ENCODE measurements at places on chromosomes 4 and X.

DNA sequence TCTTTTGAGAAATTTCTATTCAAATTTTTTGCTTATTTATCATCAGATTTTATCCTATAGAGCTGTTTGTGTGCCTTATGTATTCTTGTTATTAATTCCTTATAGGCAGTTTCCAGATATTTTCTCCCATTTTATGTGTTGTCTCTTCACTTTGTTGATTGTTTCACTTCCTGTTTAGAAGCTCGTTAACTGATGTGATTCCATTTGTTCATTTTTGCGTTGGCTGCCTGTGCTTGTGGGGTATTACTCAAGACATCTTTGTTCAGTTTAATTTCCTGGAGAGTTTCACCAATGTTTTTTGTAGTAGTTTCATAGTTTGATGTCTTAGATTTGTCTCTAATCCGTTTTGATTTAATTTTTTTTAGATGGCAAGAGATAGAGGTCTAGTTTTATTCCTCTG lies 14.6 kb downstream of the ZNF718 start:
- no peak overlapping the region for H3K27ac ChIP-seq
- H3K27me3 ChIP-seq, result no peaks in the 10 kb centered on the region
- H3K36me3 ChIP-seq, result peaks cover 84% of the 10 kb centered on the region

- H3K36me3 ChIP-seq, result no peaks in the 10 kb centered on the region
- no peak overlapping the region for H3K4me3 ChIP-seq
- H3K4me1 ChIP-seq, result peaks cover 42% of the 10 kb centered on the region
These were observed 59.0 kb upstream of the WDR1 start for GRCh38 chr4:10175626-10176025.

- no peak for DNase-seq
- no peak overlapping the region for H3K4me3 ChIP-seq
- no peak overlapping the region for H3K27ac ChIP-seq
- no peaks in the 10 kb centered on the region for H3K4me1 ChIP-seq
- peaks cover 19% of the 10 kb centered on the region for H3K36me3 ChIP-seq
These were observed 85.4 kb downstream of the RFC1 start for GRCh38 chr4:39280770-39281169.

GRCh38 chr4:141177171-141177570 lies 43.5 kb upstream of the ZNF330 start:
- H3K27ac ChIP-seq, result no peak overlapping the region
- H3K36me3 ChIP-seq, result no peaks in the 10 kb centered on the region
- no peak overlapping the region for H3K4me3 ChIP-seq
- no peak for DNase-seq

DNA sequence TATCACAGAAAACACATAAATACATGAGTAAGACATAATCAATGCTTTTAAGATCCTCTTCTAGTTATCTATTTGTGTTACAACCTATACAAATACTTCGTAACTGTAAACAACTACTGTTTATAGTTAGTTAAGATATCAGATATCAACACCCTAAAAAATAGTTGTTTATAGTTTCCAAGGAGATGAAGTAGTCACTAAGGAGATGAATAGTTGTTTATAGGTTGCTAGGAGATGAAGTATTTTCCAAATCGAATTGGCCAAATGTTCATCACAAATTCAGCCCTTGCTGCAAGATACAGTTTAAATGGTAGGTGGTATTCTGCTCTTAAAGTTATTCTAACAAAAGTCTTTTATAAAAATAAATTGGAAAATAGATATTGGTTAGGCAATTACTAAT lies 618.2 kb upstream of the PCDH10 start:
- H3K4me3 ChIP-seq, result no peak overlapping the region
- H3K36me3 ChIP-seq, result no peaks in the 10 kb centered on the region

- H3K27ac ChIP-seq, result peak overlapping the region; percentile 39
- H3K4me1 ChIP-seq, result peaks cover 11% of the 10 kb centered on the region
- no peaks in the 10 kb centered on the region for H3K36me3 ChIP-seq
- no peaks in the 10 kb centered on the region for H3K27me3 ChIP-seq
- no peak overlapping the region for H3K4me3 ChIP-seq
These were observed 111.6 kb downstream of the BTC start for GRCh38 chr4:74682567-74683359.

GRCh38 chrX:133989490-133989889 lies 4.1 kb upstream of the GPC3 start:
- H3K27me3 ChIP-seq, result no peaks in the 10 kb centered on the region
- no peak for DNase-seq
- no peak overlapping the region for H3K4me3 ChIP-seq
- H3K27ac ChIP-seq, result no peak overlapping the region
- H3K4me1 ChIP-seq, result no peaks in the 10 kb centered on the region
- no peaks in the 10 kb centered on the region for H3K36me3 ChIP-seq

GRCh38 chr4:128301979-128302378 lies 14.4 kb upstream of the PGRMC2 start:
- H3K4me1 ChIP-seq, result peaks cover 8% of the 10 kb centered on the region
- no peak overlapping the region for H3K4me3 ChIP-seq
- DNase-seq, result no peak
- H3K36me3 ChIP-seq, result peaks cover 9% of the 10 kb centered on the region
- no peaks in the 10 kb centered on the region for H3K27me3 ChIP-seq
- H3K27ac ChIP-seq, result no peak overlapping the region

- peaks cover 9% of the 10 kb centered on the region for H3K4me1 ChIP-seq
- DNase-seq, result no peak
- no peaks in the 10 kb centered on the region for H3K27me3 ChIP-seq
- H3K36me3 ChIP-seq, result no peaks in the 10 kb centered on the region
- H3K4me3 ChIP-seq, result no peak overlapping the region
- H3K27ac ChIP-seq, result no peak overlapping the region
These were observed 48.0 kb upstream of the NAP1L5 start for GRCh38 chr4:88745581-88746163.

GRCh38 chr4:8532245-8532781 lies 47.9 kb upstream of the GPR78 start:
- H3K27me3 ChIP-seq, result no peaks in the 10 kb centered on the region
- H3K4me1 ChIP-seq, result peaks cover 9% of the 10 kb centered on the region
- H3K36me3 ChIP-seq, result no peaks in the 10 kb centered on the region
- H3K4me3 ChIP-seq, result no peak overlapping the region
- H3K27ac ChIP-seq, result no peak overlapping the region

DNA sequence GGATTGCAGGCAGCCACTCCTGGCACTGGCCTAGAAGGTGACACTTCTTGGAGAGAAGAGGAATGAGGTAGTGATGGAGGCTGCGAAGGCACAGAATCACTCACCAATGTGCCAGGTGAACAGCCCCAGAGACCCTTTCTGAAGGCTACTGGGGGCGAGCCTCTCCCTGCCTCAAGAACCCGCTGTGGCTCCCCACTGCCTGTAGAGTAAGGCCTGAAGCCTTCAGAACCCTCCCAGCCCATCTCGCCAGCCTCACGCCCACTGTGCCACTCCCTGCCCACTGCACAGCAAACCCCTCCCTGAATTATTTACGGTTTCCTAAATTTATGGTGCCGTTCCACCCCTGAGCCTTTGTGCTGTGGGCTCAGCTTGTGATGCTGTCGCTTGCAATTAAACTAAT lies 24.2 kb upstream of the SORCS2 start:
- H3K27ac ChIP-seq, result no peak overlapping the region
- DNase-seq, result no peak
- H3K27me3 ChIP-seq, result peaks cover 20% of the 10 kb centered on the region
- no peak overlapping the region for H3K4me3 ChIP-seq

DNA sequence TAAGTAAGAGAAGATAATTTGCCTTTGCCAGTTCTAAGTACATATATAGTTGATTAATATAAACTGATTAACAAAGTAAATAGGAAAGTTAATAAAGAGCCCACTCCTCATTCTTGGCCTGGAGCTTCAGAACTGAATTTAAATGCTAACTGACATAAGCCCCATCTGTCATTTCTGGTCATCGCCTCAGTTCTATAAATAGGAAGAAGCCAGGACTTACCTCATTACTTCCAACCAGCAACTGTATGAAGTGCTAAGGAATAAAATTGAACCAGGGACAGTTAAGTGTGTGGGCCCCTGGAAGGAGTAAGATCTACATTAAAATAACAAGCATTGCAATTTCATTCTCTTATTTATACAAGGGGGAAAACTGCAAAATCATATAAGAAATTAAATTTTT lies 52.0 kb upstream of the PDLIM5 start:
- no peak overlapping the region for H3K4me3 ChIP-seq
- no peaks in the 10 kb centered on the region for H3K27me3 ChIP-seq
- H3K4me1 ChIP-seq, result no peaks in the 10 kb centered on the region

DNA sequence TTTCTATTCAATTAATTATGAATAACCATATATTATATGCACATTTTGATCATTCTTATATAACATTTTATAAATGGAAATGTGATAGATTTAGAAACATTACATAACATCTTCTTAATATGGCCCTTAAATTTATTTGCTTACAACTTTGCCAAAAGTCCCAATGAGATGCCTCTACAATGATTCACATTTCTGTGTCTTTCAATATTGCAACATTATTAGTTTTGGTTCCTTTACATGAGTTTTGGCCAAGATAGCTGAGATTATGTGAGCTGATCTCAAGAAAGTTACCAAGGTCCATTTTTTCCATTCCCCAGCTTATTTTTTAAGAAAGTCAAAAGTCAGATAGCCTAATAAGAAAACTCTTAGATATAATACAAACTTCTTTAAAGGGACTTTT lies 361.2 kb downstream of the PCDH7 start:
- H3K4me3 ChIP-seq, result no peak overlapping the region
- peak; percentile 23 for DNase-seq
- no peak overlapping the region for H3K27ac ChIP-seq
- no peaks in the 10 kb centered on the region for H3K27me3 ChIP-seq
- H3K36me3 ChIP-seq, result no peaks in the 10 kb centered on the region

- no peak for DNase-seq
- no peaks in the 10 kb centered on the region for H3K4me1 ChIP-seq
- no peaks in the 10 kb centered on the region for H3K27me3 ChIP-seq
- H3K4me3 ChIP-seq, result no peak overlapping the region
- no peak overlapping the region for H3K27ac ChIP-seq
- H3K36me3 ChIP-seq, result no peaks in the 10 kb centered on the region
These were observed 81.1 kb downstream of the CLCN5 start for GRCh38 chrX:50003467-50003866.

Data from GM23248 (cell line).